Left renal pelvis (tissue), 4 donors: ENCODE measurements at places on chromosomes 7 and 10. TPM values are rescaled to one million over a fixed set of nuclear protein-coding genes. Genes with fewer than 3 reads are reported as not detected.

GRCh38 chr7:57403601-57404342 is 46.2 kb upstream of the ZNF716 start:
- DNase-seq, result no peak

DNA sequence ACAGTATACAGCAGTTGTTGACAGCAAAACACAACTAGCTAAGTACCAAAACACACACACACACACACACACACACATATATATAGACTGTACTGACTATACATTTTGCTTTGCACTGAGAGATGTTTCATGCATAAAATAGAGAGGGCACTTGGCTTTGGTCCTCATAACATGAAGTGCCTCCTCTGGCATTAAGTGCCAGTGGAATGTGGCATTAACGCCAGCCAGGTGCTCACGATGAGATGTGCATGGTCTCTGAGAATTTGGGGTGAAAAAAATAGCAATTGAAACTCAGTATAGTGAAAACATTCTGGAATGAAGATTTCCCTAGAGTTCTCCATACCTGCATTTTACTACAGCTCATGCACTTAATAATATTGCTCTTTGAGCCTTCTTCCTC is 70.0 kb upstream of the INSYN2A start:
- DNase-seq, result no peak

DNA sequence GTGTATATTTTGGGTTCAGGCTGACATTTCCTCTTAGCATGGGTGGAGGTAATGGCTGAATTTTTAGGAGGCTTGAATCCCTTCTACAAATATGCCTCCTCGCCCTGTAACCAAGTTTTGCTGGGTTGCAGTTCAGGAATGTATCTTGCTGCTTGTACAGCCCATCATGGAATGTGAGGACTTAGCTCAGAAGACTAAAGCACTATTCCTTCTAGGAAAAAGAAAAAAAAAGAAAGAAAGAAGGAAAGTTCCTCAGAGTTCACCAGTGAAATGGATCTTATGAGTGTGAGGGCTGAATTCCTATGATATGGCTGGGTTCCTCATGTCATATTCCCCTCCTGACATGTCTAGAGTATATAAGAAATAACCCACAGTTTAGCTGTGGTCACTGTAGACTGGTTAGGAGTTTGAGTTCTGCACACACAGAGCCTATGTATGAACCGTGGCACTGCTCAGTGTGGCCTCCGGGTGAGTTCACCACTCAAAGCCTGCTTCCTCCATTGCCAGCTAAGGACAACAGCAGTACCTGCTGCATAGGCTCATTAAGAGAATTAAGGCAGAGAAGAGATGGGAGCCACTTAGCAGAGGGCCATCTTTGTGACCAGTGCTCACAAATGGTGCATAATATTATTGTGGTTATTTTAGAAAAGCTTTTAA is 114.0 kb downstream of the TACC2 start:
- no peak for DNase-seq

GRCh38 chr7:151249034-151249731 is 689 bp upstream of the SMARCD3 start:
- DNase-seq, result no peak

- no peak for DNase-seq
These were observed 30.0 kb downstream of the ADGRA1 start for GRCh38 chr10:133117688-133118071.

- DNase-seq, result no peak
These were observed 45.9 kb upstream of the BTRC start for GRCh38 chr10:101308051-101308450.

GRCh38 chr7:34497153-34497777 is 160.8 kb upstream of the NPSR1 start:
- no peak for DNase-seq

- no peak for DNase-seq
These were observed 123.7 kb downstream of the LCOR start for GRCh38 chr10:96955794-96956193.

PHYHIPL gene
- 19.6 TPM for polyA plus RNA-seq

ABI1 gene
- 59.9 TPM for polyA plus RNA-seq

DOCK1 gene
- 68.3 TPM for polyA plus RNA-seq

XRCC2 gene
- polyA plus RNA-seq, result 9.0 TPM
